ENCODE measurements at places on chromosomes 1 and 21. TPM values are rescaled to one million over a fixed set of nuclear protein-coding genes. Genes with fewer than 3 reads are reported as not detected.

Gene PRKAA2
- total RNA-seq, result 0.08 TPM

Gene IGSF21
- not detected for total RNA-seq

Gene STIL
- total RNA-seq, result 69.9 TPM

Gene EXTL1
- total RNA-seq, result not detected

DNA sequence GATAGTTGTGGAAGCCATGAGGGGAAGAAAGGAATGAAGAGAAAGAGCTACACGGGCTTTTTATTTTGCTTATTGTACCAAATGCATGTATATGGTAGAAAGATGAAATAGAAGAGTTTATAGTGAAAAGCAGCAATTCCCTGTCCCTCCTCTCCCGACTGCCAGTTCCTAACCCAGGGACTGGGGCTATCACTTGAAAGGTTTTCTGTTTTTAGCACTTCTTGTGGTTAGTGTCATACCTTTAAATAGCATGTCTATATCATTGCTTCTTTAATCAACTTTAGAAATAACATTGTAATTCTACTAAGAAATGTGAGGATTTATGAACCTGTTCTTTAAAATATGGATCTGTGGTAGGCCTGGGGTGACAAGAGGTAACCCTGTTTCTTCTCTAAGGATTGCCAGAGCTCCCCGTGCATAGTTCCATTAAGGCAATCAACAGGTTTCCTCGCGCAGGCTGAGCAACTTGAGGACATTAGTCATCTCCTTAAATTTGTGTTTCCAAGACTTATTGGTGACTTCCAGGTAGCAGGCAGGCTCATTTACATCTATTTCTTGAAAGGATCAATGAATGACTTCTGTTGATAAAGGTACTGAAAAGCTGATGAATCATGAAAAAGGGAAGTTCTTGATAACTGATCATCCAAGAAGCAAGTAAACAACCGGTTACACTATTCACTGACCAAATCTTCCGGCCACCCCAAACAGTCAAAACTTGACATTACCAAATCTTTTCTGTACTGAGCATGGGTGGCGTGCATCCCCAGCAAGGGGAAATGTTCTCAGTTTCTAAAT, 37.8 kb upstream of the S1PR1 start:
- no peak for DNase-seq

GRCh38 chr1:147214842-147215539, 10.1 kb downstream of the FMO5 start:
- DNase-seq, result no peak

DNA sequence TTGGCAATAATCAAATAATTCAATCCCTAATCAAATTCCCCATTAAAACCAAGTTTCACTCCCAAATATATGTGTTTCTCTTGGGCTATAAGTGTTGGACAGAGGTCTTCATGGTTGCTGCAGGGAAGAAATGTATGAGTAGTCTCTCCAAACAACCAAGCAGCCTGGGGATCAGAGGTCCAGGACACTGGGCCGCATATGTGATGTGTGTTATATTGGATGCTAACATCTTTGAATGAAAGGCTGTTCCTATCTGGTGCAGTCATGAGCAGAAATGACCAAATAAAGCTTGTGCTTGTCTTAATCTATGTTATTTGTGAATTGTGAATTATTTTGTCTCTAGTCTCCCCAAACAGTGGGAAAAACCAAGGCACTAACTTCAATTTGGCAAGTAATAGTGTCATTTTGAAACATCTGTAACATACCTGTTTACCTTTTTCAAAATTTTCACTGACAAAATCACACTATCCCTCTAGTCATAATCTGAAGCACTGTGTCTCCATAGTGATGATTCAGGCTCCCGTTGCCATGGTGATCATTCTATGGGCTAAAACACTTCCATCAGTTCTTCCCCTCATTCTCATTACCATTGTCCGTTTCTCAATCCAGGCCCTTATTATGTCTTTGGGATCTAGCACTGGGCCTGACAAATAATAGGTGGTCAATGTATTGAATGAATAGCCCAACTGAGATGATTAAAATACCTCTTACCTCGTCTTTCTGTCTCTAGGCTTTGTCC, 12.5 kb upstream of the TADA1 start:
- DNase-seq, result no peak

DNA sequence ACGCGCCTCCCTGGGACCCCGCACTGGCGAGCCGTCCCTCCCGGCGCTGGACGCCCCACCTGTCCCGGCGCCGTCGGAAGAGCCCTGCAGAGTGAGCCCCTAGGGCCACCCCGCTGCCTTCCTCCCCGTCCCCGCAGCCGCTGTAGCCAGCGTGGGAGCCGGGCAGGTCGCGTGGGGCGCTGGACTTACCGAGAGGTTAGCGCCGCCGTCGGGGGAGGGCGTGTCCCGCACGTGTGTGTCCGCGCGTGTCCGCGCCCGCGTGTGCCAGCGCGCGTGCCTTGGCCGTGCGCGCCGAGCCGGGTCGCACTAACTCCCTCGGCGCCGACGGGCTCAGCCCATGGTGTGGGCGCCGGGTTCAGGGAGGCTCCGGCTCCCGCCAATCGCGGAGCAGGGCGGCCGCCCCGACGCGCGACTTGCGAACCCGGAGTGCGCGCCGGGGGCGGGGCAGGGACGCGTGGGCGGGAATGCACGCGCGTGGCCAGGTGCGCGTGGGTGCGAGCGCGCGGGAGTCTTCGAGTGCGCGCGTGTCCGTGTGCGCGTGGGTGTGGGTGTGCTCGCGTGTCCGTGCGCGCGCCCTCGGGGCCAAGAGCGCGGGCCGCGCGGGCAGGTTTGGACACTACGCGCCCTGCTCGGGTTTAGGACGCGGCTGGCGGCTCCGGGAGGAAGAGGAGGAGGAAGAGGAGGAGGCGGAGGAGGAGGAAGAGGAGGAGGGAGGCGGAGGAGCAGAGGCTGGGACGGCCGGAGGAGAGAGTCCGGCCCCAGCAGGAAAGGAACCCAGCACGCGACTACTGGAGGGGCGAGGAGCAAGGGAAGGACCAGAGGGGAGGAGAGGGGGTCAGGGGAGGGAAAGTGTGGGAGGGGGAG, 145.2 kb upstream of the ETS2 start:
- DNase-seq, result no peak
